Right forelimb (tissue), 1 donor: ENCODE measurements at places on chromosomes 13 and 19.

DNA sequence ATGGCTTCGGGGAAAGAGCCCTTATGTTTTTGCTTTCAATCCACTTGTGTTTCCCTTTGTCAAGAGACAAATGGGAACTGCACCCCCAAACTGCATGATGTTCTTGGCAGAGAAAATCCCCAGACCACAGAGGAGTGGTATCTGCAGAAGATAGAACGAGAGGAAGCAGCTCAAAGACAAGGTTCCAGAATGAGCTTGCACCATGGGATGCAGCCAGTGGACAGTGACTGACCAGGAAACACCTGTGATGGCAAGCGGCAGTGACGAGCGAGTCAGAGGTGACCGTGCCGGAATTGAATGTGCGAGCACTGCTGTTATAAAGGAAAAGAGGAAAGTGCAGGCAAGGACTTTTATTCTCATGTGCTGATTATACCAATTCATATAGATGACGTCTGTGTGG lies 46.3 kb downstream of the IRS2 start:
- DNase-seq: no peak

DNA sequence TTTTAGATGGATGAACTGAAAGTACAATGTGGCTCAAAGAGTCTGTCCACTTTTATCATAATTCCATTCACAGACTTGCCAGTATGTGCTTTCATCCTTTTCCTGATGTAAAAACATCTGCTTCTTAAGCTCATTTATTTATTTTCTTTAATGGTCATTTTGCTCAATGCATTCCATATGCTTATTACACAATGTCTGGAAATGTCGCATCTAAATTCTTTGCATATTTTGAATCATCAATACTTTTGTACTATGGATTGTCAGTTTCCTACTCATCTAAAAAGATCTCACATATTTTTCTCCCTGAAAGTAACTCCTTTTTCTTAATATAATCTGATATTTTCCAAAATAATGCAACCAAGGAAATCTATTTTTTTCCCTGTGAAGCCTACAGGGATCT lies 1315.8 kb downstream of the EFNB2 start:
- DNase-seq: no peak

DNA sequence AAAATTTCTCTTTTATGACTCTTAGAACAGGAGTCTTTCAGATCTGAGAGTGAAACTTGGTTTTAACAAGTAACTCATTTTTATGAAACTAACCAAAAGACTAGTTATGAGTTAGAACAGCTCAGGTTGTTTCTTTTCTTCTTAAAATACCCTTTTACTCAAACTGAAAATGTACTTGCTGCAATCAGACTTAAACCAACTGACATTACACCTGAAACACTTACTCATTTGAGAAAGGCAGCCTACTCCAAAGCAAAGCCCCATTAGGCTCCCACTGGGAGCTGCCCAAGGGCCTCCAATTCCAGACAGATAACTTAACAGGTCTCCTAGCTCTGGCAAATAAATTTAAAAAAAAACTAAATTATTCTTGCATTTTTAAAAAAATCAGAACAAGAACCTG lies 3.6 kb downstream of the FOXO1 start:
- no peak for DNase-seq

GRCh38 chr13:106498158-106498557 lies 37.3 kb downstream of the EFNB2 start:
- no peak for DNase-seq

- no peak for DNase-seq
Measured at GRCh38 chr13:30580852-30581502, 36.7 kb upstream of the USPL1 start.

DNA sequence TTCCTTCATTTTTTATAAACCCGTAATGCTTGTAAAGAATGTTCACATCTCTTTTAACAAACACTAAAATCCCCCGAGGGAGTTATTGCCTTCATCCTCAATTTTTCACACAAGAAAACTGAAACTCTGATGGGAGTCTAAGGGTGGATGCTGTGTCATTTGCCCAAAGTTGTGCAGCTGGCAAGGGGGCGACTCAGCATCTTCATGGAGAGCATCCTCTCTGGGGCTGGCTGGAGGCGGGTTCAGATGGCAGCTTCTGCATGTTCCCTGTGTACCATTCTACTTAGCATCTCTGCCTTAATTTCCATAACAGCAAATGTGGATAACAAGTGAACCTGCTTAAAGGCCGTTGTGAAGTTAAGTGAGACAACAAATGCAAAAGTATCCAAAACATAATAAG lies 256.4 kb downstream of the IRS2 start:
- no peak for DNase-seq

- no peak for DNase-seq
Measured at GRCh38 chr13:83221813-83222241, 660.4 kb downstream of the SLITRK1 start.

DNA sequence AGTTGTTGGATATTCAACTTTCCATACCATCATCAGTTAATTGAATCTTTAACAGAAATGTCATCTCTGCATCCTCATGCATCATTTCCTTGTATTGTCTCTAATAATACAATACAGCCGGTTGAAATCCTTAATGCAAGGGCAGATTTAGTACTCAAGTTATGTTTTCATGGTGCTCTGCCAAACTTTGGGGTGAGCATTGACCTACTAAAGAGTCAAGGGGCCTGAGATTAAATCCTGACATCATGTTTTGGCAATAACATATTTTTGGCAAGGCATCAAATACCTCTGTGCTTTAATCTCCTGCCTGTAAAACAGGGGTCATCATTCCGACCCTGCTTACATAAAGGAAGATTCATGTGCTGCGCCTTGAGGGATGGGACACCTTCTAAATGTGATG lies 42.7 kb upstream of the ABCC4 start:
- no peak for DNase-seq

- no peak for DNase-seq
Measured at GRCh38 chr13:110929104-110929777, 14.4 kb upstream of the ANKRD10 start.

DNA sequence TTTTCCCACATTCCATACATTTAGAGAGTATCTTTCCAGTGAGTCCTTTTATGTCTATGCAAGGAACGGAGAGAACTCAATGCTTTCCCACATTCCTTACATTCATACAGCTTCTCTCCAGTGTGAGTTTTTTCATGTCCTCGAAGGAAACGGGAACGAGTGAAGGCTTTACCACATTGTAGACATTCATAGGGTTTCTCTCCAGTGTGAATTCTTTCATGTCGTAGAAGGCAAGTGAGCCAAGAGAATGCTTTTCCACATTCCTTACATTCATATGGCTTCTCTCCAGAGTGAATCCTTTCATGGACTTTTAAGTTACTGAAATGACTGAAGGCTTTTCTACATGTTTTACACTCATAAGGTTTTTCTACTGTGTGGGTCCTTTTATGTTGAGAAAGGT lies 17.1 kb downstream of the ZNF823 start:
- DNase-seq: no peak

GRCh38 chr13:102561933-102562332 lies 34.9 kb upstream of the TPP2 start:
- DNase-seq: no peak

DNA sequence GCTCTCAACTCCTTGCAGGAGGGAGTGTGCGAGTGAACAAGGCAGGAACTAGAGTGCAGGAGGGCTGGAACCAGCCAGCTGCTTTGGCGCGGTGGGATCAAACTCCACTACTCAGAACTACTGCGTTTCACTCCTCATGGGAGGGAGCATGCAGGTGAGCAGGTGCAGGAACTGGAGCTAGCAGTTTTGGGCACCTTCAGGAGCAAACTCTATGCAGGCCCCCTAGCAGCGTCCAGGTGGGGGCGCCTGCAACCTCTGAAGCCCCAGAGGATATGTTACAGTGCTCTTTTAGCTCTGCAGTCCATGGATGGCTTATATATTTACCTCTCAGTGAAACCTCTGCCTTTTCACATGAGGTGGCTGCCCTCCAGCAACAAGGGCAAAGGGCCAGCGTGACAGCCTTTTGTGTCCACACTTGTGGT lies 1303.4 kb downstream of the PCDH9 start:
- no peak for DNase-seq

DNA sequence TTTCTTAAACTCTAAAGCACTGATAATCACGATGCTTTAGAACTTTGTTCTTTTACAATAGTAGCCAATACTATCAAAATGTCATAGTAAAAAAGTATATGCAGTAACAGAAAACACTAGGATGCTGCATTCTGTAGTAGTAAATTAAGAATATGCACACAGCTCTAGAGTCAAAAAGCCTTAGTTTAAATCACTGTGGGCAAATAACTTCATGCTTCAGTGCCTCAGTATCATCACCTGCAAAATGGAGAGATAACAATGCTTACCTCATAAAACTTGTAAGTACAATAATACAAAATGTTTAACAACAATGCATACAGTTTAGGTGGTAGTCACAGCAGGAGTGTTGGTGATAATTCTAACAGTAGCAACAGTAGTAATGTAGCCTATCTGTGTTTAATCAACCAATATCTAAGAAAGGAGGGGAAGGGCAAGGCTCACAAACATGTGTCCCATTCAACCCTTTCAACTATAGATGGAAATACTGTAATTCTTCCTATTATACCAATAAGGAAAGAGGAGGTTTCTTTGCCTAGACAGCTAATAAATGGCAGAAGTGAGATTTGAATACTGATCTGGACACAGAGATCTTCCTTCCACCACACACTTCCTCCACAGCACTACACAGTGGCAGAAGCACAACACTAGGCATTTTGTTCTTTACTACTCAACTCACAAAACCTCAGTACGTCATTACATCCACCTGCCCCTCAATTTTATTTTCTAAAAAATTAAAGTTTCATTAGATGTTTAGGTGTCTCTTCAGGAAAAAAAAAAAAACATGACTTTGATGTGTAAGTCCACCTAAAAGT lies 4.6 kb downstream of the RBM26 start:
- DNase-seq: no peak

DNA sequence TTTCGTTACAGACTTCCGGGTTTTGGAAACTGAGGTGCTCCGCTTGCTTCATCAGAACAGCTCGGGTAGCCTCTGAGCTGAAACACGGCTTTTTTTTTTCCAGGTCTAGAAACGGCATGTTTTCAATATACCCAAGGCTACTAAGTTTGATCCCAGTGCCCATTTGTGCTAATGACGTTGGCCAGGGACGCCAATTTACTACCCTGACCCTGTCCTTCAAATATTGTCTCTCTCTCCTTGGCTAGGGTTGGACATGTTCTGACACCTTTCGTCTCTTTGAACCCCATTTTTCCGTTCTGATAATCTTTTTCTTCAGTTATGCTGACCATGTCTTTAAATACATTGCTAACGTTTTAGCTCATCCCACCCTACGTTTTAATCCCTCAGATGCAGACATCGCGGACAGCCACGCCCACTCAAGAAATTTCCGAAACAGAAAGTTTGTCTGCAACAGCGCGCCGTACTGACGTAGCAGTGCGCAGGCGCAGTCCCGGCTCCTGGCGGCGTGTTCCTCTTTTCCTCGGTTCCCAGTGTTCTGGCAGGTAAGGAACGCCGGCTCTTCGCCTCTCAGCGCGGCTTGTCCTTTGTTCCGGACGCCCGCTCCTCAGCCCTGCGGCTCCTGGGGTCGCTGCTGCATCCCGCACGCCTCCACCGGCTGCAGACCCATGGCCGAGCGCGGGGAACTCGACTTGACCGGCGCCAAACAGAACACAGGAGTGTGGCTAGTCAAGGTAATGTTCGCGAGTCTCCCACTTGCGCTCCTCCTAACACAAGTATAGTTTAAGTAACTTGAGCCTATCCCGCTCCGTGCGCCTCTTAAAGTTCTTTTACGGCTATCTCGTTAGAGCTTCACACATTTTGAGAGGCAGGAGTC lies at the start of gene GTF2F2:
TSS of gene GTF2F2 (plus strand) at position 520 of the 874 bp plus-strand sequence. CDS start at position 666, 146 bp downstream.
- DNase-seq: peak; percentile 96

DNA sequence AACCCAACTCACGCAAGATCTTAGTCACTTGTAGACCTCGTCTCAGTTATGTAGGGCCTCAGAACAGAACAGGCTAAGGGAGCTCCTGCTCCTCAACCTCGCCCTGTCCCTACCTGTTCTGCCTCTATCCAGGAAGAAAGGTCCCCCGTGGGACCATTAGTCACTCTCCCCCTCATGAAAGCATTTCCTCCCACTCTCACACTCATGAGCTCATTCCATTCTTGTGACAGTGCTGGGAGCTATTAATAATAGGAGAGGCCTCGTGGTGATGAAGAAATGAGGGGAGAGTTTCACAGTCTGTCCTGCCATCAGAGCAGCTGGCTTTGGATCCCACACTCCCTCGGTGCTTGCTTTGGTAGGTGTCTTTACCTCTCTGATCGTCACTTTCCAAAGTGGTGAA lies 10.2 kb downstream of the PPP2R1A start:
- no peak for DNase-seq

GRCh38 chr13:94617389-94618000 lies 15.8 kb downstream of the GPR180 start:
- no peak for DNase-seq

GRCh38 chr19:55549500-55550320 lies 4.4 kb upstream of the SBK3 start:
- no peak for DNase-seq

DNA sequence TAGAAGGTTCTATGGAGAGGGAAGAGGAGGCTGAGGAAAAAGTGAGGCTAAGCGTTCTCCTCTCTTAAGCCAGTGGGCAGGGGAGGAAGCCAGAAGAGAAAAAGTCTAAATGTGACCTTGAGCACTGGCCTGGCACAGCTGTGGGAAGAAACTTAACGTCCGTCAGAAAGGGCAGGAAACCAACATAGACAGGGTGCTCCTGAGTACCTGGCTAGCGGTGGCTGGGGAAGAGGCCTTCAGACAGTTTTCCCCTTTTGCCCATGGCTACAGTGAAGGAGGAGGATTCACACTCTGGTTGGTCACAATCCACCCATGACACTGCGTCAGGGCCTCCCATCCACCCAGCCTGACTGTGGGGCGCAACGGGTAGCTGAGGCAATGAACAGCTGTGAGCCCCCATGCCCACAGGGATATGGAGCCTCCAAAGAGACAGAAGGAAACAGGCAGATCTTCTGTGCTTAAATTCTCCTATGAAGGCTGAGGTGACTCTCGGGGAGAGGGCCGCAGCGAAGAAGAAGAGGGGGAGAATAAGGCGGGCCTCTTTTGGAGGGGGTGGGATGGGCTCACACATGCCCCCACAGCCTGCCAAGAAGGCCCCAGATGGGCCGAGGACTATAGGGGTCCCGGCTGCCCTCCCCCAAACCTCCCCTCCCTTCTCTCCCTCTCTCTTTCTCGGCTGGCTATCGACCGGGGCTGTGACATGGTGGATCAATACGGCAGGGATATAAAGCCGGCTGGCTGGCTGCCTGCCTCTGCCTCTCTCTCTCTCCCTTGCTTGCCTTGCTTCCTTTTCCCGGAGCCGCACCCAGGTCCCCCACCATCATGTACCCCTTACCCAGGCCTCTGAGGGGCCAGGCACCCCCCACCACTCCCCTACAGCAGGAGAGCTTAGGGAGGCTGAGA lies 19.8 kb upstream of the POU2F2 start:
- no peak for DNase-seq

- DNase-seq: no peak
Measured at GRCh38 chr13:40803316-40803715, 13.9 kb downstream of the SLC25A15 start.

GRCh38 chr13:31042049-31042448 lies 109.6 kb downstream of the TEX26 start:
- DNase-seq: no peak

DNA sequence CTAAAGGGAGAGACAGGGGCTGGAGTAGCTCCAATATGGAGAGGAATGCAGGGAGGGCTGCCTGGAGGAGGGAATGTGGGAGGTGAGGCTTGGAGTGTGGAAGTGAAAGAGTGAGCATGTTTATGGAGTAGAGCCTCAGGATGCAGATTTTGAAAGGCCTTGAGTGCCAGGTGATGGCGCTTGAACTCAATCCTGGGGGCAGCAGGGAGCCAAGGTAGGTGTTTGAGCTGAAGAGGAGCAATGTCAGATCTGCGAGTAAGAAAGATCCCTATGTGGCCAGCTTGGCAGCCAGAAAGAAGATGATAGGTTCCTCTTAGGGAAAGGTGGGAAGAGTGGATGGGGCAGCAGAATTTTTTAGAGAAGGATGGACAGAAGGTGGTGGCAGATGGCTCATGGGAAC lies 40.3 kb downstream of the CYP4F22 start:
- no peak for DNase-seq
